GM12892 (cell line): ENCODE measurements at places on chromosomes 5 and 9.

- DNase-seq: no peak
These were observed 16.2 kb upstream of the TLE4 start for GRCh38 chr9:79555474-79556089.

- peak; percentile 57 for DNase-seq
These were observed at the start of gene PHF19 for GRCh38 chr9:120876842-120877240. Gene PHF19, minus strand, starts transcription at chr9:120877188. Its CDS starts 2,447 bp downstream, at chr9:120874741.

- DNase-seq: no peak
These were observed 44.0 kb downstream of the LYRM7 start for GRCh38 chr5:131214609-131215227.

- DNase-seq: no peak
These were observed 211.2 kb downstream of the GOLPH3 start for GRCh38 chr5:31962871-31963307.

GRCh38 chr5:132076202-132076830 is 2.7 kb downstream of the CSF2 start:
- no peak for DNase-seq

DNA sequence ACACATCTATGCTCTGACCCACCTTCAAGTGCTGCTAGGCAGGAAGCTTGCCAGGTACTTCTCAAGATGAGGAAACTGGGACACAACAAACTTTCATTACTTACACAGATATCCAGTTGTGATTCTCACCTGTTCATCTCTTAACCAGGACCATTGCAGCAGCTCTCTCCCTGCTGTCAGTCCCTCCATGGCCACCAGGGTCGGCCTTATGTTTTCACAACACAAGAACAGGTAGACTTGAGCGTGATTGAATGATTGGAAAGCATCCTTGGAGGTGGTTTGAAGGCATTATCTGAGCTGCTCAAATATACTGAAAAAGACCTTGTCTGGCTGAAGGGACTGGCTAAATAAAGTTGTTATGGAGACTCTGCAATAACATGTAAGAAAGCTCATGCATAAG is 94.4 kb downstream of the MTREX start:
- DNase-seq: no peak

GRCh38 chr9:35689542-35690293 is at the start of gene TPM2:
Gene TPM2, minus strand, starts transcription at chr9:35689925. Its CDS starts 108 bp downstream, at chr9:35689817.
- no peak for DNase-seq

- DNase-seq: no peak
These were observed 17.4 kb upstream of the ARSI start for GRCh38 chr5:150320044-150320613.

DNA sequence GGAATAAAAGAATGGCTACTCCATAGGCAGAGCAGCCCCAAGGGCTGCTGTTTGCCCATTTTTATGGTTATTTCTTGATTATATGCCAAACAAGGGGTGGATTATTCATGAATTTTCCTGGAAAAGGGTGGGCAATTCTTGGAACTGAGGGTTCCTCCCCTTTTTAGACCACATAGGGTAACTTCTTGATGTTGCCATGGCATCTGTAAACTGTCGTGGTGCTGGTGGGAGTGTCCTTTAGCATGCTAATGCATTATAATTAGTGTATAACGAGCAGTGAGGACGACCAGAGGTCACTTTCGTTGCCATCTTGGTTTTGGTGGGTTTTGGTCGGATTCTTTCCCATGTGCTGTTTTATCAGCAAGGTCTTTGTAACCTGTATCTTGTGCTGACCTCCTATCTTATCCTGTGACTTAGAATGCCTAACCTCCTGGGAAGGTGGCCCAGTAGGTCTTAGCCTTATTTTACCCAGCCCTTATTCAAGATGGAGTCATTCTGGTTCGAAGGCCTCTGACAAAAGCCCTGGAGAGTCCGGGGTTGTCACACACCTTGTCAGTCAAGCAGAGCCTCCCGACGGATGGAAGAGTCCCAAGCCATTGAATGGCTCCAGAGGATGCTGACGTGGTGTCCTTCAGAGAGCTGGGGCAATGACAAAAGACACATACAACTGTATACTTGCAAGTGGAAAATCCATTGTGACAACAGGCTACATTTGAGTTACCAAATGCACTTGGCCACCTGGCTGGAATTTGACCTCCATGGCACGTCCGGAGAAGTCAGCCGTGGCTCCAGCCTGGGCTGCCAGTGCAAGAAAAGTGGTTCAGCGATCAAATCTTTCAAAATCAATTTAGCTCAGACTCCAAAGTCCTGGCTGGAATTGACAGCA is 67.1 kb upstream of the CLINT1 start:
- DNase-seq: no peak

DNA sequence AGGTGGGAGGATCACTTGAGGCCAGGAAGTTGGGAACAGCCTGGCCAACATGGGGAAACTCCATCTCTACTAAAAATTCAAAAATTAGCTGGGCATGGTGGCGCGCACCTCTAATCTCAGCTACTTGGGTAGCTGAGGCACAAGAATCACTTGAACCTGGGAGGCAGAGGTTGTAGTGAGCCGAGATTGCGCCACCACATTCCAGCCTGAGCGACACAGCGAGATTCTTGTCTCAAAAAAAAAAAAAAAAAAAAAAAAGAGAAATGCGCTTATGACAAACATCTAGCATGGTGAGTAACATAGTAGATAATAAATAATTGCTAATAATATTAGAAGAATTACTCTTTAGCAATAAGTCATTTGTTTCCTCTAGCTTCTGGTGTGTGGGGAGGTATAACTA is 25.9 kb downstream of the RUSC2 start:
- no peak for DNase-seq

GRCh38 chr5:15260356-15261268 is 239.4 kb upstream of the FBXL7 start:
- no peak for DNase-seq

GRCh38 chr5:145762833-145763232 is 72.3 kb downstream of the PRELID2 start:
- no peak for DNase-seq

DNA sequence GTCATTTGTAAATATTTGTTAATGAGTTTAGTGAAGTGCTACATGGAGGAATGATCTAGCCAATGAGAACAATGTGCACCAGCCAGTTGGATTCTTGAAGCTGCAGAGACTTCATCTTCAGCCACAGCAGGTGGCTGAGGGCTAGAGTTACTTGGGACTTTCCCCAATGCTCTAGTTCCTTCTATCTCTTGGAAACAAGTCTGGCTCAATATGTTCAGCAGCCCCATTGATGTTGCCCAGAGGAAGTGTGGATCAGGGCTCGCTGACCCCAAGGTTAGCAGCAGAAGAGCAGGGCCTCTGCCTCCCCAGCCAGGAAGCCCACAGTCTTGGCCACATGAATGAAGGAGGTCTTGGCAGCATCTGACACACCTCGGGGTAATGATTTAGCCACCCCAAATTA is 117.5 kb downstream of the SLC1A3 start:
- DNase-seq: peak; percentile 13

- DNase-seq: no peak
These were observed 50.7 kb upstream of the UBAC1 start for GRCh38 chr9:136011703-136012496.

GRCh38 chr5:54646356-54647101 is 129.0 kb downstream of the SNX18 start:
- peak; percentile 36 for DNase-seq

DNA sequence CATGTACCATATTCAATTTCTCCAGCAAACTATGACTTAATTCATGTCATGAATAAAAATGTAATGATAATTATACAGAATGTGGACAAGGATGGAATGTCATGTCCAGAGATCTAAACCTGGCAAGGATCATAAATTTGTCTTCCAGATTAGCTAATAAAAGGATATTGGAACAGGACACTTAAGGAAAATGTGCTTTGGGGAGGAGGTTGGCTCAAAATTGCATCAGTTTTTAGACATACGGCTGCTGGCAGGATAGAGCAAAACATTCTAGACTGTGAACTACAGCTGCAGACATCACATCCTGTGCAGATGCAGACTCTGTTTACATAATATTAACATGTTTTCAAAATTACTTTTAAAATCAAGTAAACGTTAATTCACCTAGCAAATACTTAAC is 248.4 kb downstream of the TLR4 start:
- DNase-seq: no peak

GRCh38 chr5:74765201-74765600 is 1.7 kb downstream of the GFM2 start:
- no peak for DNase-seq

- DNase-seq: no peak
These were observed 106.5 kb upstream of the EGFLAM start for GRCh38 chr5:38151878-38152277.

DNA sequence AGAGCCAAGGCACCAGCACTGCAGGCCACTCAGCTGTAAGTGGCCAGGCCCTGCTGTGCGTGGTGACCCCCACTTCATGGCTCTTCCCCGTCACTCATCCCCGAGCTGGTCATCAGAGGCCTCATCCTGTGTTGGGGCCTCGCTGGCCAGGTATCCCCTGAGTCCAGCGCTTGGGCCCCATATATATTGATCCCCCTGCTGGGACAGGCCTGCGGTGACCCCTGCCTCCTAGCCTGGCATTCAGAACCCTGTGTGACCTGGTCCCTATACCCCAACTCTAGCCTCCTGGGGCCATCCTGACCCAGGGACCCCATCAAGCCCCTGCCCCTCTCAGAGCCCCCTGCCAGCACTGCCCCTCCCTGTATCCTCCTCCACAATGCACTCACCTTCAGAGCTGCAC is 12.7 kb downstream of the GBGT1 start:
- DNase-seq: no peak

GRCh38 chr9:94799578-94800264 is 73.2 kb downstream of the AOPEP start:
- no peak for DNase-seq

DNA sequence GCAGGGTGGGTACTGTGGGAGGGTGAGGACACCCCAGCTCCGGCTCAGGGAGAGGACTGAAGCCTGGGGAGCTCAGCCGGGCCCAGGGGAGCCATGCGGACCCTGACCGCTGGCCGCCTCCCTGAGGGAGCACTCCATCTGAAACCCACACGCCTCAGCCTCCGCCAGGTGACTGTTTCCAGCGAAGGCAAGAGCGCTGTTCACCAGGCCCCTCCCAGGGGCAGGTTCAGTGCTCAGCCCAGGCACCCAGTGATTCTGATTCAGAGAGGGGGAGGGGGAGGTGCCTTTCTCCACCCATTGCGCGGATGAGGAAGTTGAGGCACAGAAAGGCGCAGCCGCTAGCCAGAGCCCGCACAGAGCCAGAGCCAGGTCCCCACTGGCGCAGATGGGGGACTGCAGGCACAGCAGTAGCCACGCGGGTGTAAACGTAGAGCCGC is 27.0 kb downstream of the ADGRD2 start:
- DNase-seq: no peak

DNA sequence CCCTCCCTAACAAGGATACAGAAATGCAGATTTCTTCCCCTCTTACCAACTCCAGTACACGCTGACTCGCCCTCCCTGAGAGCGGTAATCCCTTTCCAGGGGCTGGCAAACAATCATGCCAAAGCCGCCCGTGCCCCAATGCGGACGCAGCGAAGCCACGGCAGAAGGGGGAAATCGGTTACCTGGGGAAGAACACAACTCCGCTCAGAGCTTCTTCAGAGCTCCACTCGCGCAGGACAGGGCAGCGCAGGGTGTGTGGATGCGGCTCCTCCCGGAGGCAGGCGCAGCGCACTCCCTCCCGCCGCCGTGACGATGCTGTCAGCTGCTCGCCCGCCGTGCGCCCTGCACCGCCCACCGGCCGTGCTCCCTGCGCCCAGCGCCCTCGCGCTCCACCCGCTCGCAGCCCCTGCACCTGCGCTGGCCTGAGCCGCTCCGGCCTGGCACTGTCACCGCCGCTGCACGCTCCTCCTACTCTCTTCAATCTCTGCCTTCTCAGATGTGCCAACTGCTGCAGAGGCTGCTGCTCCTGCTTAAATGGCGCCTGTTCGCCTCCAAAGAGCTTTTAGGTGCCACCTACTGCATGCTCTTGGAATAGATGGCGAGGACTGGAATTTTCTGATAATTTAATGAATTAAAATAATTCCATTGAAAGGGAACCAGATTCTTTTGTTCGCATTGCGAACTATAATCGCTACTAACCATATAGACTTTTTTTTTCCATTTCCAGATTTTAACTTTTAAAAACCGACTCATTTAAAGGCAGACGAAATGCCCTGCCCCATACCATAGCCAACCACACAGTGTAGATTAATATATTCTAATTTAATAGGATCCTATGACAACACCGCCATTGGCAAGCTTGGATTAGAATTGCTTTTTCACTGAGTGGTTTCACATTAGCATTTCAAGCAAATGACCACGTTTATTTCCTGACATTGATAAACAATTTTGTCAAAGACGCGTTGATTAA is at the start of gene DIRAS2:
Gene DIRAS2 (minus strand): TSS at position 255 of the 970 bp plus-strand sequence. CDS start 28,997 bp downstream, outside the sequence.
- no peak for DNase-seq

DNA sequence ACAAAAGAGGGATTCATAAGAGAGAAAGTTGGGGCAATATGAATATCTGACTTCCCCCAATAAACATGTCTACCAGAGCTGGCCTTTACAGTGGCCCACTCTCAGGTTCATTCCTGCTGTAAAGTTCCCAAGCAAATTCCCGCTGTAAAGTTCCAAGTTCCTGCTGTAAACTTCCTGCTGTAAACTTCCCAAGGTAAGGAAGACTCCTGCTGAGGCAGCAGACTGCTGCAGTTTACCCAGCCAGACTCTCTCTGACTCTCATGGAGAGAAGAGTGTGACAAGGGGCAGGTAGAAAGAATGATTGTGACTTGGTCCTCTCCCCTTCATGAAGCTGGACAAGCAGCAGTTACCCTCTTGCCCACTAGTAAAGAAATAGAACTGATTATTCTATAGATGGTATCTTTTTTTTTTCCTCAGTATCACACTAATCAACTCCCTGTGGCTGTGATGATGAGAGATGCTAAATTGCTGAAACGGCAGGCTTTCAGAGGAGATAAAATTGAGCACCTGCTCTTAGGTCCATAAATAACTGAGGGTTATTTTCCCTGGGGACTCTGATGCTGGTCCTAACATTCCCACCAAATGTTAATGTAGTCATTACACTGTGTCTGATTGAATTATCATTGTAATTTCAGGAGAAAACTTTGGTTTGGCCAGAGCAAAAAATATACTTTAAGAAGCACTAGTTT is 220.4 kb downstream of the PARP8 start:
- no peak for DNase-seq

GRCh38 chr5:162456086-162456485 is 388.5 kb downstream of the GABRG2 start:
- no peak for DNase-seq

GRCh38 chr5:178433273-178433775 is 156.9 kb downstream of the COL23A1 start:
- DNase-seq: no peak

DNA sequence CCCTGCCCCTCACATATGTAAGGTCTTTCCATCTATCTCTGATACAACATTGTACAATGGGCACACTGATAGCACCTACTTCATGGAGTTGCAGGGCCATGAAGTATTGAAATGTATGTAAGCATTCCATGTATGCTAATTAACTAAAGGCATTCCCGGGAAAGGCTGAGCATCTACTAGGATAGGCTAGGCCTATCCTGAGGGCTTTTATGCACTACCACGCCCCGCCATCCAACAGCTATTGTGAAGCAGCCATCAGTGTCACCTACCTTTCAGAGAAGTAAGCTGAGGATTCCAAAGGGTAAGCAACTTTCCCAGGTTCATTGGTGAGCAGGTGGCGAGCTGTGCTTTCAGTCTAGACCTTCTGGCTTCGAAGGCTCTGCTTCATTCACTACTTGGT is 47.6 kb downstream of the NSG2 start:
- no peak for DNase-seq
